ENCODE measurements at places on chromosomes 7 and 10.

DNA sequence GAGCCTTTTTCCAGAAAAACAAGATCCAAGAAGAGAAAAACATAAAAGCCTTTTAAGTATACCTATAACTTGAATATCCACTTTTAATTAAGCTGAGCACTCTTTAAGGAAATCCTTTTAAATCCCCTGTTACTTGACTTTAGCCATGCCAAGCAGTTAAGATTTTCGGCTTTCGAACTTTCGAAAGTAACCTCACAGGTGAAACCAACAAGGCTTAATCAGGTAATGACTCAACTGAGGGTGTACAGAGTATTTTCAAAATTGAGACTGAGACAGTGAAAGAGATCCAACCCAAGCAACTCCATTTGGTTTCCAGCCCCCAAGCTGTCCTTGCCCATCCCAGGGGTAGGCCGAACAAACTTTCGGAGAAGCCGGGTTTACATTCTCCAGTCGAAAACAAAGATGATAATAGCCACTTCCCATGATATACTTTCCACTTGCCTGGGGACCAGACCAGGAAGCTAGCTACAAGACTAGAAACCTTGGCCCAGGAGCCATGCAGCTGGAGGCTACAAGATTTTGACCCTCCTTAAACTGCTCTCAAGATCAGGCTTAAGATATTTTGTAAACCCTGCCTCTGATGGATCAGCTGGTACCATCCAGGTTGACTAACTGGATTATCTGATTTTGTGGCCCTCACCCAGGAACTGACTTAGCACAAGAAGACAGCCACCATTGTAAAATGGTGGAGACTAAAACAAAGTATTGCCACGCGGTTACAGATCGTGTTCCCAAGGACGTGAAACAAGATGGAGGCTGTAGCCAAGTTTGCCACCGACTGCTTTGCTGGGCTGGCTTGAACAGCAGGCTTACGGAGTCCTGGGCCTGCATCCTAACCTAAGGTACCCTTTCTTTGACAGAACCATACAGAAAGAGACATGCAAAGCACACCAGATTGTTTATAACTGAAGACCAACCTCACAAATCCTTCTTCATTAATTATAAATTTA is 32.3 kb downstream of the C1GALT1 start:
- DNase-seq, result no peak

DNA sequence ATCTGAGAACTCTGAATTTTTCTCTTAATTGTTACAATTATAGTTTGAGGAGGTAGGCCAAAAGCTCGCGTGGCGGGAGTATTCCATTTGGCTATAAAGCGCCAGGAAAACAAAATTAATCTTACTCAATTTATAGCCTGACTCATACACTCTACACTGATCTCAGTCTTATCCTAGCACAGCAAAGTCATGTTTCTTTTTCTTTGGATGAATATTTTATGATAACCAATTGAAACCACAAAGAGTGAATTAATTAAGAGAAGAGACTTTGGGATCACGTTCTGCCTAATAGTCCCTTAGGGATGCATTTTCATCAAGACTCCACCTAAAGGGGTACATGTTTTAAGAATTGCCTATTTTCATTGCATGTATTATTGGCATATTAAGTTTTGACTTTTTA is 420.8 kb downstream of the HGF start:
- no peak for DNase-seq

DNA sequence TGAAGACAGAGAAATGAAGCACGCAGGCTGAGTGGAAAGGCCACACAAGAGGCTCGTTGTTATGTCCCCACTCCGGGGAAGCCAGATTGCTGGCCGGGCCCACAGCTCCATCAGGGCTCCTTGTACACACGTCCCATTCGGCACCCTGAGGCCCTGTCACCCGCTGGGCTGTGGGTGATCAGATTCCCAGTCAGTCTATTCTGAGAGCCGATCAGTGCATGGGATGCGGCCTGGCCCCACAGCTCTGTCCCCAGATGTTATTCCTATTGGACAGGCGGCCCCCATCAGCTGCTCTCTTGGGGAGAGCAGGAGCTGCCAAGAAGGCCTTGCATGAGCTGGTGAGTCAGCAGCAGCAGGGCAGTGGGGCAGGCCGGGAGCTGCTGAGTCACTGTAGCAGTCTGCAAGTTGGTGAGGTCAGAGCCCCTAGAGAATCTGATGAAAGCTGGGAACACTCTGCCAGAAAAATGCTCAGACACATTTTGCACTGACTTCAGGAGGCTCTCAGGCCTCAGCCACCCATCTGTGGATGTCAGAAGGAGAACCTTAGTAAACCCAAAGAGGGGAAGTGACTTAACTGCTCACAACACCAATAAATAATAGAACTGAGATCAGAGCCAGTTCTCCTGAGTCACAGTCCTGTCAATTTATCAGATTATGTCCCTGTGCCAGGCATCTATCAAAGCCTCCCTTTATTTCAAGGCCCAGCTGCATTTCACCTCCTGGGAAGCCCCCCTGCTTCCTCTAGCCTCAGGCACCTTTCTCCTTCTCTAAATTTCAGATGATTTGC is 9.4 kb upstream of the PSAP start:
- peak; percentile 85 for DNase-seq

- no peak for DNase-seq
Measured at GRCh38 chr7:111401516-111401915, 160.8 kb downstream of the IMMP2L start.

- no peak for DNase-seq
Measured at GRCh38 chr7:87225696-87226095, 6.2 kb upstream of the TMEM243 start.

- no peak for DNase-seq
Measured at GRCh38 chr10:101487399-101487798, 100.7 kb downstream of the POLL start.

GRCh38 chr10:120492346-120492745 is 35.3 kb downstream of the PLPP4 start:
- DNase-seq, result no peak

- no peak for DNase-seq
Measured at GRCh38 chr10:4685904-4686643, 139.9 kb upstream of the AKR1E2 start.

DNA sequence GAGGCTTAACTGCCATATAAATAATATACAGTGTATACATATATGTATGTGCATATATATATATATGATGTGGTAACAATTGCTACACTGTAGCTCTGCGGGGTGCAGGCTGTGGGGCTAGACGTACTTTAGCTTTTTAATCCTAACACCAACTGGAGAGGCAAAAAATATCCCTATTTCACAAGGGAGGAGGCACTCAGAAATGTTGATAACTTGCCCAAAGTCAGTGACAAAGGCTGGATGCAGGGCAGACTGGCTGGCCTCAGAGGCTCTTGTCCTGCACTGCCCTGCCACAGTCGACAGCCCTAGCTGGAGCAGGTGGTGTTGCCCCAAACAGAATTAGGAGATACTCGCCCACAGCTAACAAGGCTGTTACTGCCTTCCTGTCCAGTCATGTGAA is 1.5 kb upstream of the RELN start:
- no peak for DNase-seq

GRCh38 chr10:27601503-27601902 is 97.4 kb downstream of the RAB18 start:
- no peak for DNase-seq

- no peak for DNase-seq
Measured at GRCh38 chr10:76127984-76128589, 696.7 kb downstream of the LRMDA start.

DNA sequence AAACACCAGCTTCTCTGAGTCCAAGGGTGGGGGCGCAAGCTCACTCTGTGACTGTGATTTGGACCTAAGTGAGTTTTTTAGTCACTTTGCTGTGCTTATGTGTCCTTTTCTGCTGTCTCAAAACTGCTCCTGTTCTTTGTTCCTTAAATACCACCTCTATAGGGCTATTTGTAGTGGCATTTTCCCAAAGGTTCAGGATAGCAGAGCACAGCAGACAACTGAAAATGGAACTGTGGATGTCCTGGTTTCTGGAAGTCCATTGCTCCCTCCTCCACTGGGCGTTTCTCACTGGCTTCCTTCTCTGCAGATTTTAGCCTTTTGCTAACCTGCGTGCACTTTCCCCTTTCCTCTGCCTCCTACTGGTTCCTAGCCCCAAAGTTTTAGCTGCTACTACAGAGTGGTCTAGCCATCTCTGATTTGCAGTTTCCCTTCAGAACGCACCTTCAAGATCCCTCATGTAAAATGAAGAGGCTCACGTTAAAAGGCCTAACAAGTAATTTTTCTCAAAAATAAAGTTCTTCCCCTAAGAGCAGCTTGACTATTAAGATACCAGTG is 25.6 kb downstream of the BLVRA start:
- no peak for DNase-seq

- DNase-seq, result no peak
Measured at GRCh38 chr7:19390795-19391194, 245.6 kb upstream of the FERD3L start.

GRCh38 chr10:6185039-6185716 is 17.6 kb upstream of the PFKFB3 start:
- DNase-seq, result no peak

DNA sequence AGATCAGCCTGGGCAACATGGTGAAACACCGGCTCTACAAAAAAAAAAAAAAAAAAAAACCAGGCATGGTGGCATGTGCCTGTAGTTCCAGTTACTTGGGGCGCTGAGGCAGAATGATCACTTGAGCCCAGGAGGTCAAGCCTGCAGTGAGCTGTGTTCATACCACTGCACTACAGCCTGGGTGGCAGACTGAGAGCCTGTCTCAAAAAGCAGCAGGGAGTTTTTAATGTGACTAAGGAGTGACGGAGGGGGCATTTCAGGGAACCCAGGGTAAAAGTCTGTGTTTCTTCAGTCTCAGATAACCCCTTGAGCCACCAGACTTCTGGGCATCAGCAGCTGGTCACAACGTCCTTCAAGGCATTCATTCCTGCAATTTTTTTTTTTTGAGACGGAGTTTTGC is 2.2 kb upstream of the C10orf95 start:
- no peak for DNase-seq

DNA sequence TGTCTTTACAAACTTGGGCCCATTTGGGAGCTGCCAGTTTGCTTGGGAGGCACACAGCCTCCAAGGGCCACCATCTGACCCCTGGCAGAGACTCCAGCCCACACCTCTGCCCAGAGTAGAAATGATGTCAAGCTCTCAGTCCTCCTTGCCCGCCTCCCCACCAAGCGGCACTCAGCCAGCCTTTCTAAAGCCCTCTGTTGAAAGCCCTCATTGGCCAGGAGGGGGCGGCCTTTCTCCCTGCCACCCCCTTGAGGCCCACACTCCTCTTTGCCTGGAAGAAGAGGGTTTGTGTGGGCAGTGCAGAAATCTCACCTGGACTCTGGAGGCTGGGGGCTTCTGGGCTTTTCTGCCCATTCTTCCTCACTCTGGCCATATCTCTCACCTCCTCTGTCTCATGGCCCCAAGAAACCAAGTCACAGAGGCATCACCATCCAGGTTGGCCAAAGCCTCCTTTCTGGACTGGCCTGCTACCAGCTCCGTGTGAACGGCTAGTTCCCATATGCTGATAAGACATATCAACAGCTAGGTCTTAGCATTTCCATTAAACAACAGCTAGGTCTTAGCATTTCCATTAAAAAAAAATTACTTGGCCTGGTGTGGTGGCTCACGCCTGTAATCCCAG is 36.1 kb downstream of the UBTD1 start:
- DNase-seq, result no peak

- no peak for DNase-seq
Measured at GRCh38 chr10:117805139-117805538, 241.6 kb downstream of the RAB11FIP2 start.

- no peak for DNase-seq
Measured at GRCh38 chr10:51910189-51910588, 210.8 kb upstream of the CSTF2T start.

DNA sequence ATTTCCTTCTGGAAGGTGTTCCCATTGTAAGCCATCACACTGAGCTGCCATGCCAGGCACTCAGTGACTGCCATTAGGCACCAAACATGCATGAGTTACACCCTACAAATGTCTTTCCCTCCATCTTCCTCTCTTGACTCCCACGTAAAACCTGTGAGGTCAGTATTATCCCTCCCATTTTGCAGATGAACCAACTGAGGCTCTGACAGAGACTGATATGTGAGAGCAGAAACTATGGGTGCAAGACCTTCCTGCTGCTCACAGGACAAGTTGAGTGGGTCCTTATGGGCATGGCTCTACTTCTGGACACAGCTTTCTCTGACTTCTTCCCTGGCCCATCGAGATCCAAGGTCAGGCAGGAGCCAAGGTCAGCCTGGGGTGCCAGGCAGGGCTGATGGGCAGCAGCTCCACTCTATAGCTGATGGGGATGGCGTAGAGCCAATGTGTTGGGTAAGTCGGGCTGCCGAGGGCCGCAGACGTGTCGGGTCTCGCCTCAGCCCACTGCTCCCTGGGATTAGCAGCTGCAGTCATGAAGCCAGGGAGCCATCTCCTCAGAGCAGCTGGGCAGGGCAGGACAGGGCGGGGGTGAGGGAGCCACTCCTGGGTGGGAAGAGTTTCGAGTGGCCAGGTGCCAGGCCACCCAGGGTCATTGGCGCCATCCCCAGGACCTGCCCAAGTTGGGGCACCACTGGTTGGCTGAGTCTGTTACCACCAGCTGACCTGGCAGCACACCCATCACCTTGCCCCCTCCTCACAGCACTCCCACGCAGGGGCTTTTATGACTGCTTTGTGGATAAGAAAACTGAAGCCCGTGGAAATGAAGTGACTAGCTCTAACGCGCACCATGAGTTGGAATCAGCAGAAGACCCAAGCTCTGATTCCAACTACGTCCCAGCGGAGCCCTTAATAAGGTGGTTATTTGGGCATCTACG is 117.8 kb upstream of the ZMIZ1 start:
- no peak for DNase-seq

DNA sequence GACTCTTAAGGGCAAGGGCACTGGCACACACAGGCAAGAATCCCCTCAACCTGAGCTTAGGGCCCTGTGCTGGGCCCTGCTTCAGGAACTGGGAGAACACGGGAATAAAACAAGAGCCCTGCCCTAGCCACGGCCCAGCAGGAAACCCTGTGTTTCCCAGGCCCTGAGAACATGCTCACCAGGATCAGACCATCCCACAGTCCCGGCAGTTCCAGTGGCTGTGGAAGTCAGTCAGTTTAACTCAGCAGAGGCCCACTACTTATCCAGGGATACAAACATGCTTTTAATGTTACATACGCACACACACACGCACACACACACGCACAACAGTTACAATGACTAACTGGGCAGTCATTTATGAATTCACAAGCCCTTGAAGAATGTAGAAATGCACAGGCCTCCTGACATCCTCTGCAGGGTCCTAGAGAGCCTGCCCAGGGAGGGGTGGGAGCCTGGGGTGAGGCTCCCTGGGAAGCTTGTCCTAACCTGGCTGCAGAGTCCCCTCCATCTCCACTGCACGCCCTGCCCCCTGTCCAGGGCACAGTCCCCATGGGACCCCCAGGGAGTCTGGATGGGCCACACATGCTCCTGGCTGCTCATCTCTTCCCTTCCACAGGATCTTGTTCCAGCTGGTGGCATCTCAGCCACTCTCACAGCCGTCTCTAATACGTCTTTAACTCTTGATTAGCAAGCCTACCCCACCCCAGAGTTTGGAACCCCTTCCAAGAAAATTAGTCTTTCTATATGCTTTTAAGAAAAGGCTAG is 97.6 kb downstream of the TCERG1L start:
- DNase-seq, result no peak

- DNase-seq, result no peak
Measured at GRCh38 chr7:134999136-134999535, 12.8 kb downstream of the AGBL3 start.

- no peak for DNase-seq
Measured at GRCh38 chr7:117766913-117767312, 106.3 kb downstream of the CTTNBP2 start.

- DNase-seq, result no peak
Measured at GRCh38 chr7:108165723-108166122, 35.6 kb upstream of the LAMB4 start.

All from muscle of arm (tissue), 14 donors.